ENCODE measurements at places on chromosomes 11 and 22.

DNA sequence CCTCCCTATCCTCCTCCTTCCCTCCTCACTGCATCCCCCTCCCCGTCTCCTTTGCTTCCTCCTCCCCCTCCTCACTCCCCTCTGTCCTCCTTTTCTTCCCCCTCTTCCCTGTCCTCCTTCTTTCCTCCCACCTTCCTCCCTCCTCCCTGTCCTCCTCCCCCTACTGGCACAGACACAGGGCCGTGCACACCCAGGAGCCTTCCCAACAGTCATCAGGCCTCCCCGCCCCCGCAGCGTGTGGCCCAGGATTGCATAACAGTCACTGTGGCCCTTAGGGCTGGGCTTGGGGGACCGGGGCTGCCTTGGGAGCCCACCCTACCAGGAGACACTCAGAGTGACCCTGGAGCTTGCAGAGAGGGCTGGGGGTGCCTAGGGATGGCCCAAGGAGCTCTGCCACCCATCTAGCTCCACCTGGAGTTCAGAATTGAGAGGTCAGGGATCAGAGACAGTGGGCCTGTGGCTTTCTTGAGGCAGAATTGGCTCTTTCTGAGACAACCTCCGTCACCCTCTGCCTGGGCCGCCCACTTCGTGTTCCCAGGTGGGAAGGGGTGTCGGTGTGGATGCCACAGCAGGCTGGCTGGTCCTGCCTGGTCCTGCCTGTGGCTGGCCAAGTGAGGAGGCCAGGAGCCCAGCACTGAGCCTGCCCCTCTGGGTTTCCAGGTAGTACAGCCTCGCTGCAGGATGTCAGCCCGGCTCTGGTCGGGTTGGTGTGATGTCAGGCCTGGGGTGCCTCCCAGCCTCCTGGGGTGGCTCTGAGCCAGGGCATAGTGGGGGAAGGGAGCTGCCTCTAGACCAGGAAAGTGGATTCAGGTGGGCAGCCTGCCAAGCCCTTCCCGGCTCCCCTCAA, 1.6 kb downstream of the SPI1 start:
- DNase-seq, result no peak

DNA sequence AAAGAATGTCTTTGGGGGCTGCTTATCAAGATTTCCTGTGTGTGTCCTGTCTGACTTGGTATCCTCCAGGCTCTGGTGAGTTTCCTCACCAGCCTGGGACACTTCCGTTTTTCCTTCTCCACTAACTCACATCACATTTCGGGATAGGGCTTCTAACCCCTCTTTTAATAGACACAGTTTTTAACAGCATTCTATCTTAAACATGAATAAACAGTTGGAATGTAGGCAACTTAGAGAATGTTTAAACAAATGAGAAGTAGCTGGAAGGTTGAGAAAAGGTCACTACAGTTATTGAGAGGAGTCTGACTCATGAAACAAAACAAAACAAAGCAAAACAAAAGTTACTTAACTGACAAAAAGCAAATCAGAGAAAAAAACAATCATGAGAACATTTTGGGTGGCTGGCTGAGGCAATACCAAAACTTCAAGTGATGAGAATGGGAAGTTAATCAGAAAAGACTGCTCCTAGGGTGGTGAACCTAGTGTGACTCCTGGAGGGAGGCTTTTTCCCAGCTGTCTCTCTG, 64.7 kb upstream of the CTSC start:
- no peak for DNase-seq

- no peak for DNase-seq
Observed at GRCh38 chr11:86636275-86636674, 36.1 kb downstream of the ME3 start.

DNA sequence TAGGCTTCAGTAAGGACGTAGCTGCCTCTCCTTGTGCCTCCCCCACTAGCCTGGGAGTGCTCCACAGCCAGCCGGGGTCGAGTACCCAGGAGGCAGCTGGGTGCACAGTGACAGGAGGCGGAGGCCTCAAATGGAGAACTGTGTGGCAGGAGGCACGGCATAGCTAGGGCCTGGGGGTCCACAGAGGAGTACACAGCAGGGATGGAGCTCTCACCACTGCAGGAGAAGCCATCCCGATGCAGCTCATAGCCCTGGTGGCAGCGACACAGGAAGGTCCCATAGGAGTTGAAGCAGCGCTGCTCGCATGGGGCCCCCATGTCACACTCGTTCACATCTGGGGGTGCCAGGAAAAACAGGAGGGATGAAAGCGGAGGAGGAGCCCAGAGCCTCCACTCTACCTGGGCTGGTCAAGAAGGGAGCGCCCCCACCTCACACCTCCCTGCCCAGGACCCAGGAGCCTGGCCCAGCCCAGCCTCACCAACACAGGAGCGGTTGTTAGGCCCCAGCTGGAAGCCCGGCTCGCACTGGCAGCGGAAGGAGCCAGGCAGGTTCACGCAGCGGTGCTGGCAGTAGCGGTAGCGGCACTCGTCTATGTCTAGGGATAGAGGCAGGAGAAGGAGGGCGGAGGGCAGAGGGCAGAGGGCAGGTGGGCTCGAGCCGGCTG, 2.8 kb downstream of the EFEMP2 start:
- no peak for DNase-seq

DNA sequence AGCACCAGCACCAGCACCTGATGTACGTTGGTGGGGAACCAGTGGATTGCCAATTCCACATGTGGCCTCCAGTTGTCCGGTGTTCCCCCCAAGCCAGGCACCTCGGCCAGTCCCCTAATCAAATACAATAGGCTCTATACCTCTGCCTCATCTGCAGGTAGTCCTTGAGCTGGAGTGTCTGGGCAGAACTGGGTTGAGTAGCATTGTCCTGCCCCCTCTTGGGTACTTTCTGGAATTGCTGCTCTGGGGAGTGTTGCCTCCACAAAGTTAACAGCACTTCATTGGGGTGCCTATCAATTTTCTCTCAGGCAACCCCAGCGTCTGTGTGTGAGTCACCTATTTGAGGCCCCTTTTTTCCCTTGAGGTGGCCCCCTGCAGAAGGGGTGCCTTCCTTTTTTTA, 413.0 kb upstream of the LARGE1 start:
- DNase-seq, result no peak

DNA sequence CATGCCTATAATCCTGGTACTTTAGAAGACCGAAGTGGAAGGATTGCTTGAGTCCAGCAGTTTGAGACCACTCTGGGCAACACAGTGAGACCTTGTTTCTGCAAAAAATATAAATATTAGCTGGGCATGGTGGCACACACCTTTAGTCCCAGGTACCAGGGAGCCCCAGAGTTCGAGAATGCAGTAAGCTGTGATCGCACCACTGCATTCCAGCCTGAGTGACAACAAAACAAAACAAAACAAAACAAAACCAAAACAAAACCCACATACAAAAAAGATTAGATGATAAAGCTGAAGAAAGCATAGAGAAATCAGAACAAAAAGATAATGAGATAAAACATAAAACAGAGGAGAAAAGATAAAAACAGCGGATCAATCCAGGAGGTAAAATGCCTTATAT, 62.1 kb downstream of the TCF20 start:
- DNase-seq, result no peak

- no peak for DNase-seq
Observed at GRCh38 chr11:111414936-111415335, 35.9 kb upstream of the POU2AF1 start.

GRCh38 chr11:32105871-32106560, 15.1 kb downstream of the RCN1 start:
- no peak for DNase-seq

GRCh38 chr22:21652010-21652546, 10.0 kb downstream of the SDF2L1 start:
- peak; percentile 92 for DNase-seq

GRCh38 chr22:30781271-30781875, 86.7 kb downstream of the OSBP2 start:
- DNase-seq, result no peak

GRCh38 chr11:126476266-126476924, 120.9 kb downstream of the ST3GAL4 start:
- DNase-seq, result no peak

All from Calu3 (cell line).